ENCODE measurements at places on chromosomes 7 and 10.
A peak's percentile ranks its signal among the peaks of the same experiment; 100 is the strongest.

GRCh38 chr7:93836116-93836515, 54.4 kb downstream of the TFPI2 start:
- no peak for DNase-seq

- no peak for DNase-seq
Observed at GRCh38 chr7:4665661-4666060, 16.4 kb upstream of the FOXK1 start.

GRCh38 chr10:17022896-17023295, 106.7 kb downstream of the CUBN start:
- DNase-seq: no peak

GRCh38 chr7:127957886-127958285, 73.4 kb downstream of the LRRC4 start:
- DNase-seq: no peak

- peak; percentile 23 for DNase-seq
Observed at GRCh38 chr7:78134256-78134655, 335.7 kb downstream of the PHTF2 start.

DNA sequence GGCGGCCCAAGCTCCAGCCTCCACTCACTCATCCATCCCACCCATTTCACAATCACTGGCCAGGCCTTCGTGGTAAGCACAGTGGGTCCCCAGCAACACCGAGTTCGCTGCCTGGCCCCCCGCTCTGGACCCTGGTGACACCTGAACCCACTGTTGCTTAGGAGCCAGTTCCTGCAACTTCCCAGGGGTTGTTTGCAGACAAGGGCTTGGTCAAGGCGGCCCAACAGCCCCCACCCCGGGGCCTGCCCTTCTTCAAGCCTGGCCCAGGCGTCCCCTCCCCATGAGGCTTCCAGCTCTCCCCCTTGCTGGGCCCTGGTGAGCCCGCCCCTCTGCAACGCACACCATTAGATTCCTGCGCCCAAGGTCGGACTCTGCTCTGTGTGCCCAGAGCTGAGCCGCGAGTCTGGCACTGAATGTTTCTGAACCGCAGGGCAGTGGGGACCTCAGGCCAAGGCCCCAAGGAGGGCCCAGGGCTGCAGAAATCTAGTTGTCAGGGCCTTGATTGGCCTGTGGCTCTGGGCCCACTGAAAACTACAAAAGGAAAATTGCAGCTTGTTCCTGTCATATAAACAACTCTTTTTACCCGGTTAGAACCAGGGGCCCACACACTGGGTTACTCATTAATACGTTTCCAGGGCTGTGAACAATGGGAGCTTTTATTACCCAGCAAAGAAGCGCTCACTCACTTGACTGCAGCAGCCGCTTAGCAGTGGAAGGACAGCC, 2.1 kb upstream of the COX19 start:
- no peak for DNase-seq

GRCh38 chr10:128859738-128860386, 607.2 kb upstream of the MGMT start:
- peak; percentile 15 for DNase-seq

GRCh38 chr10:69576334-69577011, 3.3 kb upstream of the NEUROG3 start:
- no peak for DNase-seq

- DNase-seq: no peak
Observed at GRCh38 chr10:78000956-78001472, 28.3 kb downstream of the POLR3A start.

- DNase-seq: no peak
Observed at GRCh38 chr7:46811529-46811928, 770.4 kb downstream of the TNS3 start.

DNA sequence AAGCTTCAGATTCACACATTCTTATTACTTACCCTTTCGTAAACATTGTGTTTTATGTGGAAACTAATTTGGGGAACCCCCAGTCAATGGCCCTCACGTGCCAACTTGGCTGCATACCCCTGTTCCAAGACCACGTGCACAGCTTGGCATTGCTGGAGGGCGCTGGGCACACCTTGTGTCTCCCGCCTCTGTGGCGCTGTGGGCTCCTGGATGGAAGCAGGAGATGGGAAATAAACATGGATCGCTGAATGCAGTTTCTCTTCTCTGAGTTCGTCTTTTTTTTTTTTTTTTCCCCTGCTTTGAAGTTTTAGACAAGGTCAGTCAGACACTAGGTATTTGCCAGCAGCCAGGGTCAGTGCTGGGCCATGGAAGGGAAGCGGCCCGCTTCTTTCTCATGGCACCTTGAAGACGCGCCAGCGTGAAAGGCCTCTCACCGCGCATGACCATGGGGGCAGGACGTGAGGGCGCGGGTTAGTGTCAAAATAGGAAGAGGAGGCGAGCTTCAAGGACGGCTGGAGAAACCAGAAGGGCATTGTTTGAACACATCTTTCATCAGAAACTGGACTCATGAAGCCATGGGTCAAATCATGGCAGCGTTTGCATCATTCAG, 27.3 kb downstream of the BNIP3 start:
- no peak for DNase-seq
